Activated CD4-positive, alpha-beta T cell treated with anti-CD3 and anti-CD28 coated beads for 48 hours (primary cell): ENCODE measurements at places on chromosomes 3 and 15.

- peak; percentile 84 for DNase-seq
Measured at GRCh38 chr3:45105855-45106671, 40.1 kb downstream of the CDCP1 start.

- DNase-seq, result no peak
Measured at GRCh38 chr15:98888820-98889479, 118.6 kb downstream of the PGPEP1L start.

DNA sequence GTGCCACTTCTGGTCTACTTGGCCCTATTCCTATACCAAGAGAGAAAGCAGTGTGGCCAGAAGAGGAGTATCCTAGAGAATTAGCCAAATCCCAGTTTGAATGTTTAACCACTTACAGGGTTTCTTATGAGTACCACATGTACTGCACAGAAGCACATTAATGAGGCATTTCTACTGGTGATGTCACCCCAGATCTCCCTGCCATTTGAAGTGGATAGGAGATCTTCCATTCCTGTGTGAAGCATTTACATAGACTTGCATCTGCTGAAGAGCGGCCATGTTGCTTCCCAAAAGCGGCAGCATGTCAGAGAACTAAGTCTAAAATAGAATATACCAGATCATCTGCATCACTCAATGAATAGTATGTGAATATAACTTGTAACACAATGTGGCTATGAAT lies 108.4 kb upstream of the TUSC7 start:
- DNase-seq, result no peak

DNA sequence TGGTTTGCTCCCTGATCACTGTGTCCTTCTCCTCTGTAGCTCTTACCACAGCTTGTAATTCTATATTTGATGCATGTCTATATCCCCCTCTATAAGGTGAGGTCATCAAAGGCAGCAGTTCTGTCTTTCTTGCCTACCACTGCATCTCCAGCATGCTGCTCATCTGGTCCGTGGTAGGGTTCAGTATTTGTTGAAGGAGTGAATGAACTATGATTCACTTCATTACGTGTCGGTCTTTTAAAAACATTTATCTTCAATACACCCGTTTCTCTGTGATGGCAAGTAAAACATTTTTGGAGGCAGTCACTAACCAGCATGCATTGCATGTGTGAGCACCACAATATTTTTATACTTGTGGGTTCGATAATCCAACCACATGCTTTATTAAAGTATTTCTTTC lies 27.6 kb downstream of the CHST14 start:
- DNase-seq, result no peak

DNA sequence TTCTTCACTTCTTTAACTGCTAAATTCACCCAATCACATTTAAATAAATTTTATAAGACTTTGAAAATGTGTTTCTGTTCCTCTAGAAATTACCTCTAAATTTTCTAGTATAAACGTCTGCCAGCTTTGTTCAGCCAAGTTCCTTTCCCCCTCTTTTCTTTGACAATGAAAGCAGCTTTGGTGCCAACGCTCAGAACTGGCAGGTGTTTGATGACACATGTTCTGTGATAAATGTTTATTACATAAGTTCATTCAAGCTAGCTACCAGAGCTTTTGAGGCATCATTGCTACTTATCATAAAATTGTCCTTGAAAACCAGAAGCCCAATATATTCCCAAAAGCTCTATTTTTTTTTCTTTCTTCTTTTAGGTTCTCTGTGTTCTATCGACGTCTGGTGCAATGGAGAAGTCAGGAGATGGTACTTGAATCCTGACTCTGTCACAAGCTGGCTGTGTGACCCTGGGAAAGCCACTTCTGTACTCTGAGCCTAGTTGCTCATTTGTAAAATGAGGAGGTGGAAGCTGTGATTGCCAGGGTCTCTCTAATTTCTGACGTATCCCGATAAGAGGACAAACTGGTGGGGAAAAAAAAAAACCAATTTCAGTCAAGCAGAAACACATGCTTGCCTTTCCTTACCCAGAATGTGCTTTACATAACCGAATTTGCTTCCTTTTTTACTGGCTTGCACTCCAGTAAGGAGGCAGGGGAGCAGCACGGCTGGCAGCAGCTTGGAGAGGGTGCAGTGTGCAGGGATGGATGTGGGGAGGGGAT lies 187.1 kb upstream of the LPP start:
- DNase-seq, result no peak

DNA sequence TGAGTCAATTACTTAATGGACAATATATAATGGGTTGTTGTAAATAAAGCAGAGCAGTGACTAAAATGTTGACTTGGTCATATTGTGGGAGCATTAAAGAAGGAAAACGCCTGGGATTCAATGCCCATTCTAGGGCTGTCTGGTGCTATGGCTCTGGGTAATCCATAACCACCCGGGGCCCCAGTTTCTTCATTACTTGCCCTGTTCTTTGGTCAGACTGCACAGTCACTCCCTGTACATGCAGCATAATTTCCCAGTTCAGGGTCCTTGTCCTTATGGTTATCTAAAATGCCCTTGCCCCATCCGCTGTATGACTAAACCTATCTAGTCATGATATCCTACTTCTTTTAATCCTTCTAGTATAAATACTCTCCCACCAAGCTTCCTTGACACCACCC lies 27.5 kb upstream of the DENND4A start:
- DNase-seq, result no peak

DNA sequence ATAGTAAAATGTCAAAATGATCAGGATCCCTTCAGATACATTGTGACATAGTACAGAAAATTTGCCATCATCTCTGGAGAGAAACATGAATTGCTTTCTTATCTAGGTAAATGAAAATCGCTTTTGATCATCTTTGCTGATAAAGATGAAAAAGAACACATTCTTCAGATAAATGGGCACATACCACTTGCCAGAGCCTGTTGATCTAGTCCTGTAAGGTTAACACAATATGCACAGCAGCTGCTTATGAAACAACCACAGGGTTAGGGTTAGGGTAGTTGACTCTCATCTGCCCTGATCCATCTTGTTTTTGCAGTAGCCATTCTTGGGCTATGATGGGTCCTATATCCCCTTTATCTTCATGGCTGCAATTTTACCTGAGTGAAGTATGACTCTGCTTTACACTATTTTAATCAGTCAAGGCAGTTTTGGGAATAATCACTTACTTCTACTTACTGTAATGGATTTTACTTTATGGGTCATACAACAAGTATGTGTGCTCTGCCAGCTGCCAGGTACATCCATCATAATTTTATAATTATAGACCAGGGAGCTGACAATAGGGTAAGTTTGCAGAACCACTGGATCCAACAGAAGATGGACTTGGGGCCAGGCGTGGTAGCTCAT lies 12.6 kb upstream of the SPINK8 start:
- no peak for DNase-seq

DNA sequence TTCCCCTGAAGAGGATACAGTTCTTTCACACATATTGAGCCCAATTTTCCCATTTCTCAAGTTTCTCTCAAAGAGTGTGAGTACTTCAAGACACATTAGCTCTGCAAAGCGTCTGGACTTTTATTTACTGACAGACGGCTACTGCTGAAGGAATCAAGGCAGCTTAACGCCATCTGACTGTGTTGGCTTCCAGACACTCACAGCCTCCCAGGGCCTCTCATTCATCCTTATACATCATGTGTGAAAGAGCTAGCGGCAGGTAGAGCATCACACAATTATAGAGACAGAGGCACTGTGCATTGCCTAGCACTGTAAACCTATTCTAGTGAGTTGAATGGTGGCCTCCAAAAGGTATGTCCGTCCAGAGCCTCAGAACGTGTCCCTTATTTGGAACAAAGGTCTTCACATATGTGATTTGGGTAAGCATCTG lies 284.1 kb upstream of the STT3B start:
- DNase-seq, result no peak
